ENCODE measurements at places on chromosomes 6 and 20.

DNA sequence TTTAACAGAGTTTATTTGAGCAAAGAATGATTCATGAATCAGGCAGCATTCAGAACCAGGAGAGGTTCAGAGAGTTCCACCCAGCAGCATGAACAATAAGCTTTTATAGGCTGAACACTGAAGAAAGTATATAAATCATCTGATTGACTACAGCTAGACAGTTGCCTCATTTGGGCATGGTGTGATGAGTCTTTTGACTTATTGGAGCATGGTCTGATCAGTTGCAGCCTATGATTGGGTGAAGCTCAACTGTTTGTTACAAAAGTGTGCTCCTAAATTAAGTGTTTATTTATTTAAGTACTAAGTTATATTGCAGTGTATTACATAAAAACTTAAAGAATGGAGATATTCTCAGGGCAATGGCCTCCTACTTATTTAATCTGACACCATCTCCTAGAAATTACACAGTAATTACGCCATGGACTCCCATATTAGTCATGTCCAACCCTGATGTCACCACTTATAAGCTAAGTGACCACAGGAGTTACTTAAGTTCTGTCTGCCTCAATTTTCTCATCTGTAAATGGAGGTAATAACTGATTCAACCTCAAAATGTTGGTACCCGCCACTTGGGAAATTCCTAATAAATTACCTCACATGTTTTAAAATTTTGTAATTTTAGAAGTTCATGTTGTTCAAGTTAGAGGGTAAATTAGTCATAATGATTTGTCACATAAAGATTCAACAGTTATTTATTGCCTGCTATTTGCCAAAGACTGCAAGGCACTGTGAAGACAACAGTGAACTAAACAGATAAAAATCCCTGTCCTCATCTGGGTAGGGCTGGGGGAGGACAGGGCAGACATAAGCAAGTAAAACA is 15.2 kb upstream of the ROS1 start:
- DNase-seq: peak; percentile 47

- DNase-seq: no peak
These were observed 229.4 kb downstream of the ALDH8A1 start for GRCh38 chr6:134720353-134721059.

GRCh38 chr6:5778317-5778857 is 228.3 kb downstream of the NRN1 start:
- no peak for DNase-seq

DNA sequence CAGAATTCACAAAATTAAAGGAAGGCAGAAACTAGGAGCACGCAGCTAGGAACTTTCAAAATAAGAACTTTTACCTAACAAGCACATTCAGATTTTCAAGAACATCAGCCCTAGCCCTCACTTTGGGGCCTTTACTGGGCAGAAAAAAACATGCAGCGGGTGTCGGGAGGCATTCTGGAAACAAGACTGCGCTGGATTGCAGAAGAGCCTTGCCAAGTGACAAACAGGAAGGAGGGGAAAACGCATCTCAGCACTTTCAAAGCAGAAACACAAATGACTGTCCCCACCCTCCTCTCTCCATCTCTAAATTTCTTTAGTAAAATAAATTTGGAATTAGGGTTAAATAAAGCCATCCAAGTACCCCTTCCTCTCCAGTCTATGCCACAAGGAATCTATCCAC is 74.6 kb upstream of the RREB1 start:
- DNase-seq: no peak

DNA sequence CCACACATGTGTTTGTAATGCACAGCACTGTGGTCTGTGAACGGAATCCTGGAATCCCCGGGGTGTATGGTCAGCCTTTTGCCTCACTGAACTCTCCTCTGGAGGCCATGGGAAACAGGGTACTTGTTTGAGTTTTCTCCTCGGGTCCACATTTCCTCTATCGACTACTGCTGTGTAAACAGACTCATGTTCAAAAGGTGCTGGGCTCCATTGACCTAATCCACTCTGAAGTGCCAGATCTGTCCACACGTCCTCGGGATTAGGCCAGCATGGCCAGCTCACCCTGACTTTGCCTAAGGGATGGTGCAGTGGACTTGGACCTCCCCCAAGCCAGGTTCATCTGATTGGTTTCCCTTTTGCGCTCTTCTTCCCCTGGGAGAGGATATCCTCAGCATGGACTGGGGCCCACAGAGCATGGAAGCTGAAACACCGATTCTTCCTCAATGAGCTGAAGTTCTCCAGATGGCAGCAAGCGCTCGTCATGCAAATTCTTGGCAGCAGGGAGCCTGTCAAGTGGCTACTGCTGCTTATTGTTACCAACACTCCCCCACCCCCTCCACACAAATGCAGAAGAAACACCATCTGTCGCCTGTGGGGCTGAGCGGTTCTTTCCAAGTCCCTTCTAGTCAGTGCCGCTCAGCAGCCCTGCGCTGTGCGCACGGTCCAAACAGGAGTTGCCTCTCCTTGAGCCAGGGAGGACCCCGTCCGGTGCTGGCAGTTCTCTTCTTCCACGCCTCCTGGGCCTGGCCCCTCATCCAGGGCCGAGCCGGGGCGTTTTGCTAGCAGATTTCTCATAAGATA is 292.6 kb upstream of the MARCKS start:
- peak; percentile 84 for DNase-seq

- no peak for DNase-seq
These were observed 50.2 kb upstream of the NOP56 start for GRCh38 chr20:2602046-2602735.

DNA sequence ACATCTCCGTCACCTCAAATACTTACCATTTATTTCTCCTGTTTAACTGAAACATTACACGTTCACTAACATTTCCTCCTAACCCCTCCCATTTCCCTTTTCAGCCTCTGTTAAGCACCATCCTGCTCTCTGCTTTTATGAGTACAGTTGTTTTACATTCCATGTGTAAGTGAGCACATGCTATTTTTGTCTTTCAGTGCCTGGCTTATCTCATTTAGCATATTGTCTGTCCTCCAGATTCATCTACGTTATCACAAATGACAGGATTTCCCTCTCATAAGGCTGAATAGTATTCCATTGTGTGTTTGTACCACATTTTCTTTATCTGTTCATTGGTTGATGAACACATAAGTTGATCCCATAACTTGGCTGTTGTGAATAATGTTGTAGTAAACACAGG is 22.7 kb downstream of the TAF11 start:
- DNase-seq: no peak

- DNase-seq: peak; percentile 30
These were observed 8.4 kb downstream of the NCOA6 start for GRCh38 chr20:34817072-34817471.

GRCh38 chr6:143529095-143529494 is 17.6 kb upstream of the FUCA2 start:
- DNase-seq: no peak

DNA sequence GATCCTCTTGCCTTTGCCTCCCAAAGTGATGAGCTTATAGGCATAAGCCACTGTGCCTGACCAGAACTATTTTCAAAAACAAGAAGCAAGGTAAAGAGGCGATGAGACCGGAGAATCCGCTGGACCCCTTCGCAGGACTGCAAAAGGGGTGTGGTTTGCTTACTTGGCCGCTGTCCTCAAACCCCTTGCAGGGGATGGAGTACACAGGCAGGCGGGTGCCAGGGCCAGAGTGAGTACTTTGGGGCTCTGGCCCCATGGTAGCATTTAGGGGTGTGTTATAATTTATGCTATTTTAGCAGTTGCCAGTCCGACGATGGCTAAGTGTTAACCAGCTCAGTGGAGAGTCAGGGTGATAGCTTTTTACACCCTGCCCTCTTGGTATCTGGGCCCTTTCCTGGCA is 1454.9 kb downstream of the HACE1 start:
- no peak for DNase-seq

DNA sequence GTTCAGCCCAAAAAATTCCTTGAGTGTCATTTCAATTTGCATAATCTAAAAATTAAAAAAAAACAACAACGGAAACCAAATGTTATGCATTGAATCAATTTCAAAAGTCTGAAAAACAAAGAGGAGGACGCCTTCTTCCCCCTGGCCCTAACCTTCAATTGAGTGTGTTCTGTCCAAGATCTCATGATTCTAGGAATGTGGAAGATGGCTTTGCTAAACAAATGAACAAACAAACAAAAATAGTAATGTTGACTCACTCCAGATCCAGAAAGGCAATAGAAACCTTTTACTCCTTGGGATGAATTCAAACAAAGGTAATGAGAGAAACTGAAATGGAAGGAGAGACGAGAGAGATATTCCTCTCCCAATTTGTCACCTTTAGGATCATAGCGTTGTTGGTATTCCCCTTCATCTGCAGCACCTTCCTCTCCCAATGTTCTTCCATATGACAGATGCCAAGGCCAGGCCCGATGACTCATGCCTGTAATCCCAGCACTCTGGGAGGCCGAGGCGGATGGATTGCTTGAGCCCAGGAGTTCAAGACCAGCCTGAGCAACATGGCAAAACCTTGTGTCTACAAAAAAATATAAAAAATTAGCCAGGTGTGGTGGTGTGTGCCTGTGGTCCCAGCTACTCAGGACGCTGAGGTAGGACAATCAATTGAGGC is 109.2 kb upstream of the ADGRF1 start:
- peak; percentile 23 for DNase-seq

DNA sequence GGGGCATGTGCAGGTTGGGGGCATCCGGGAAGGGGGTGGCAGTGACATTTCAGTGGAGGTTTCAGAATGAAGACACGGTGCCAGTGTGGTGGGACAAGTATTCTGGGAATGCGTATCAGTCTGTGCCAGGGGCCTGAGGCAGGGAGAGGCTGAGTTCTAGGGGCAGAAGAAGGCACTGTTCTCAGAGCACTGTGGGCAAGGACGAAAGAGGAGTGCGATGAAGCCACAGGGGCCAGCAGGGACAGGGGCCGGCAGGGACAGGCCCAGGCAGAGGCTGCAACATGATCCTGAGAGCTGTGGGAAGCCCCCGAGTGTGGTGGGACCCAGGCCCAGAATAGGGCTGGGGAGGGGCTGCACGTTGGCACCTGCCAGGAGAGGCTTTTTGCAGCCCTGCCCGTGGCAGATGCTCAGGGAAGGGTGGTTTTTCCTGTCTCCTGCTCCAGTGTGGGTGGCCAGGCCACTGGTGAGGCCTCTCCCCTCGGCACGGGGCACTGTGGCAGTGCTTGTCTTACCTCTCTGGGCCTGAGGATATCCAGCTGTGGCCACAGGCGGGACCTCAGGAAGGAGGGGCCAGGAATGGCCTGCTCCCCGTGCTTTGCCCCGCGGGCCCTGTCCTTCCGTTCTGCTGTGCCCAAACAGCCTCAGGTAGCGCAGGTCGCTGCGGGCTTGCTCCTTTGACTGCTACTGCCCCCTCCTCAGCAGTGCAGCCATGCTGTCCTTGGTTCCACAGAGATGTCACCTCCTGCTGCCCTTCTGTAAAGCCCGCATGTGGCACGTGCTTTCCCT is 10.0 kb downstream of the ENTPD6 start:
- no peak for DNase-seq

GRCh38 chr20:1616858-1617434 is 2.9 kb downstream of the SIRPB1 start:
- no peak for DNase-seq

- DNase-seq: no peak
These were observed 6.3 kb downstream of the BCAS1 start for GRCh38 chr20:54063992-54064676.

- DNase-seq: peak; percentile 38
These were observed 11.5 kb downstream of the RIOK1 start for GRCh38 chr6:7401075-7401474.

GRCh38 chr6:33391922-33392594 is 435 bp downstream of the KIFC1 start:
- DNase-seq: peak; percentile 57

DNA sequence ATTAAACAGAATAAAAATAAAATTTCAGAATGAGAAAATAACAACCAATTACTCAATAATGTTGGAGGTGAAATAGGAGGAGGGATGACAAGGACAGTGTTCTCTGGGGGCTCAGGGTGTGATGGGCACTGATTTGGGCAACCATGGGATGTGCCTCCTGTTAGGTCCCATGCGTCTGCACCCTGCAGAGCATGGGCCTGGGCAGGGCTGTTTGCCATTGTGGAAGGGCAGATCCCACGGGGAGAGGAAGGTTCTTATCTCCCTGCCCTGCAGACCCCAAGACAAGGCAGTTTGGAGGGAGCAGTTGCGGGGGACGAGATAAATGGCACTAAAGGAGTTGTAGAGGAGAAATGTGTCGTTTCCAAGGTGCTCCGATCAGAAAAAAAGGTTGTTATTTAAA is 206.3 kb downstream of the THBS2 start:
- no peak for DNase-seq

GRCh38 chr6:71326611-71327010 is 38.0 kb downstream of the OGFRL1 start:
- no peak for DNase-seq

DNA sequence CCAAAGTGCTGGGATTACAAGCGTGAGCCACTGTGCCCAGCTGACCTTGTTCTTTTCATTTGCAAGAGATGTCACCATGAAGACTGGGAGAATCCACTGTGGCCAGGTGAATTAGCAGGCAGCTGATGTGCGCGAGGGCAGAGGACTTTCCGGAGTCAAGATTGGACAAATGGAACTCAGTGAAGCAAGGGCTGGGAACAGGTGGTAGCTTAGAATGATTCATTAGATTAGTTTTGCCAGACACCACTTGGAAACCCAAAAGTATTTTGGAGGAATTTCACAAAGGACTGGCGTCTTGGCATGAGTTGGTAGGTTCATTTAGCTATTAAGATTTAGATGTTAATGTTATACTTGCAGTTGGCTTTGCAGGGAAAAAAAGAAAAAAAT is 4.7 kb upstream of the AKAP7 start:
- DNase-seq: no peak

DNA sequence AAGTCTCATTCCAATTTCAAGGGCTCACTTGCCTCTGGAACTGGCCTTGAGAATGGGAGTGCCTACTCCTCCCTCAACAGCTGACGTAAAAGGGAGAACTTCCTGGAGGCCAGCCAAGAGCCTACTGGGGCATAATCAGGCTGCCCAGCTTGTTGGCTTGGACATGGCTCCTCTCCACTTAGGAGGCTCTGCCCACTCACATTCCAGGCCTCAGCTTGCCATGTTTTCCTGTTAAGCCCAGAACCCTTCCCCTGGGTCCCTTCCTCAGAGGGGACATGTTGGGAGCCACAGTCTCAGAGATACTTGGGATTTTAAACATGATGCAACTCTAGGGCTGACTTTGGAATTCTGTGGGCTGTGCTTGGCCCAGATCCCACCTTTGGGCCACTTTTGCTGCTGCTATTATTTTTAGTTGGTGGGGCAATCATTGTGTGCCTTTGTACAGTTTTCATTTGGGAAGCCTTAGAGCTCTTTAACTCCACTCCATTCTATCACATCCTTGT is 31.5 kb upstream of the ADTRP start:
- DNase-seq: peak; percentile 90

Data from osteoblast (primary cell).